GM23248 (cell line): ENCODE measurements at places on chromosomes 2 and 18.

- no peak for DNase-seq
Observed at GRCh38 chr2:98463081-98463481, 18.4 kb downstream of the INPP4A start.

DNA sequence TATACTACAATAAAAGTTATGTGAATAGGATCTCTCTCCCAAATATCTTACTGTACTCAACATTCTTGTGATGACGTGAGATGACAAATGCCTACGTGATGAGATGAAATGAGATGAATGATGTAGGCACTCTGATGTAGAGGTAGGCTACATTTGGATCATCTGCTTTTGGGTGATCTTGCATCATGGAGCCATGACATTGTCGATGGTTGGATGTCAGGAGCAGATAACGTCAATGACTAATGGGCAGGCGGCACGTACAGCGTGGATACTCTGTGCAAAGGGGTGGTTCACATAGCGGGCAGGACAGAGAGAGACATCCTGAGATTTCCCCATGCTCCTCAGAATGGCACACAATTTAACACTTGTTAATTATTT is 40.8 kb upstream of the PPP1R1C start:
- DNase-seq, result no peak

DNA sequence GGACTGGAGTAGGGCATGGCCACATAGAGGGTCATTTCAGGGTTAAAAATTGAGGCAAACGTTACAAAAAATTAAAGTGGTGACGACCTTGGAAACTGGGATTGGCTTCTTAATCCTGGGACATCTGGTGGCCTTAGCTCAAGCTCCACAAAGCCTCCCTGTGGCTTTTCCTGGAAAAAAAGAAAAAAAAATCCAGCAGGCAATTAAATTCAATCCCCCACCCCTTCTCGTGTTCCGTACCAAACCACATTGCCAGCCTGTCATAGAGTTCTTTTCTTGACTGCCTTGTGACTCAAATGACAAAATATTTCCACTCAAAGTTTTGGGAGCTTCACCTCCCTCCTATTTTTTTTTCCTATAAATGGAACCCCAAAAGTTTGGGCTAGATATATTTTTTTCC is 195.6 kb downstream of the HRH4 start:
- DNase-seq, result peak; percentile 10

- peak; percentile 74 for DNase-seq
Observed at GRCh38 chr2:224401641-224402342, at the start of gene FAM124B. FAM124B (minus strand) TSS chr2:224402107; CDS start chr2:224401768, 339 bp downstream.
